ENCODE measurements at places on chromosomes 2 and 18.
A peak's percentile ranks its signal among the peaks of the same experiment; 100 is the strongest.

- no peak for DNase-seq
Observed at GRCh38 chr2:235406430-235406829, 87.4 kb upstream of the AGAP1 start.

GRCh38 chr2:1607971-1608688 is 136.2 kb downstream of the PXDN start:
- no peak for DNase-seq

DNA sequence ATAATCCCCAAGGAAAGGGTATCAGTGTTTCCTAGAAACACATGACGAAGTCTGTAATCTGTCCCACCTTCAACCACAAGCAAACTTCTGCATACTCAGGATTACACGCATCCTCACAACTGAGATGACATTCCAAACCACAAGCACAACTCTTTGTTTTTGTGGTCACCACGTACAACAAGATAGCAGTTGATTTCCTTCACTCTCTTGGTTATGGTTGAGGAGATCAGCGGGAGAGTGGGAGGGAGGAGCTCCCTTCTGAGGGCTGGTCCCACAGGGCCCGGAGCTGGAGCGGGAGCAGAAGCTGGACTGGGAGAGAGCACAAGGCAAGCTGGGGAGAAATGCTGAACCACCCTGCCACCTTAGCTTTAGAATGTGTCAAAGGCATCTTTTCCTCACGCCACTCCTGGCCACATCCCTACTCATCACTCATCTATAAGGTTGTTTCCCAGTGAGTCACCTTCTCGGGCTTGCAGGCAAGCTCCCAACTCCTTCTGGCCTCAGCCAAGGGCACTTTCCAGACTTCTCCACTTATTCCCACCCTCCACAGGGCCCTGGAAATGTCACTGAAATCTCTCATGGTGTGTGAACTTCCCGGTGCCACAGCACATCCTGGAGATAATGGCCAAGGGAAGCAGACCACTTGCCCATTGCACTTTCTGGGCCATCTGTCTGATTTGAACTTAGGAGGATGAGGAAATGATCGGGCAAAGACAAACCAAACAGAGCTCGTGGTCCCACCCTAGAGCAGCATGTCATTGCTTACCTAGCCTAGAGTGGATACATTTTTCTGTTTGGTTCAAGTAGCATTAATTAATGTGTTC is 98.9 kb upstream of the LGALSL start:
- DNase-seq = no peak

- DNase-seq = no peak
Observed at GRCh38 chr18:36772241-36772723, 56.5 kb downstream of the TPGS2 start.

- DNase-seq = no peak
Observed at GRCh38 chr2:191866675-191867506, 20.0 kb upstream of the CAVIN2 start.

DNA sequence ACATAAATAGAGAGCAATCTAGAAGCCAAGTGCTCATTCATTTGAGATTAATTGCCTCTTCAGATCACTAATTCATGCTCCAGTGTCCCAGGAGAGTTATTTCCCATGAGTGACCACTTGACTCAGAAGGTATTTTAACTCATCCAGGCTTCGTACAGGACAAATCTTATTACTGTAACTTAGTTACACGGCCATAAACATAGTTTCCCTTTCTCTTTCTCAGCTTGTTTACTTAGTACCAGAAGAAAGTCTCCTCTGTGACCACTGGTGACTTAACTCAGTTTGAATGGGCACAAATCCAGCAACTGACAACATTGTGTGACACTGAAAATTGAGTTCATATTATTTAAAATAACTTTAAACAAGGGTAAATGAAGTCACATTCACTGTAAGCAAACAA is 25.3 kb downstream of the MMADHC start:
- no peak for DNase-seq

GRCh38 chr2:102053096-102053495 is 61.3 kb downstream of the IL1R2 start:
- no peak for DNase-seq

GRCh38 chr2:158966312-158966711 is 2.1 kb upstream of the TANC1 start:
- no peak for DNase-seq

DNA sequence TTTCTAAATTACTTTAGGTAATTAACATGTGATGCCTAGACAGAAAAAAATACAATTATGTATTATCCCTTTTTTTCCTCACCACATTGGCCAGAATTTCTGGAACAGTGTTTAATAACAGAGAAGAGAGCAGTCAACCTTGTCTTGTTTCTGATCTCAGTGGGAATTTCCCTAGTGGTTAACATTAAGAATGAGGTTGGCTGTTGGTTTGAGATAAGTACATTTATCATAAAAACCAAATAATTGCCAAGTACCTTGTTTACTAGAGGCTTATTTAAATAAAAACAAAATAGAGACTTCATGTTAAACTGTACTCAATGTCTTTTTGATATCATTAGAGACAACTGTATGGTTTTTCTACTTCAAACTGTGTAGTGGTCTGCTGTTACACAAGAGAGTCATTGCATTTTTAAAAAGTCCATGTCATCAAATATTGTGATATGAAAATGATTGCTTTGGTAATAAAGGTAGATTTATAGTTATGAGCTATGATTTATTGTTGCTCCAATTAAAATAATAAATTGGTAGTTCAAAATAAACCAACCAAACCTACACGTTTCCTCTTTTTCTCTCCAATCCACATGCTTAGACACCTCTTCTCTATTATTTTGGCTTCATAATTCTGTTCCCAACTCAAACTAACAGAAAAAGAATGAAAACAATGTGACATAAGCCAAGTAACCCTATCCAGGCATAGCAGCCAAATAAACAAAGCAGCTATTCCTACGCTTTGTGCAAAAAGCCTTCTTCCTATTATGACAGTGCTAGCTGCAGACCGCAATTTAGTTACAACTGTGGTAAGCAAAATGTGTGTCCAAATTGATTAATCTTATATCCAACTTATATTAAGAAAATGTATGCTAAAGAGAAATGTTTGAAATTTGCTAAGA is 20.9 kb upstream of the TANK start:
- DNase-seq = no peak

DNA sequence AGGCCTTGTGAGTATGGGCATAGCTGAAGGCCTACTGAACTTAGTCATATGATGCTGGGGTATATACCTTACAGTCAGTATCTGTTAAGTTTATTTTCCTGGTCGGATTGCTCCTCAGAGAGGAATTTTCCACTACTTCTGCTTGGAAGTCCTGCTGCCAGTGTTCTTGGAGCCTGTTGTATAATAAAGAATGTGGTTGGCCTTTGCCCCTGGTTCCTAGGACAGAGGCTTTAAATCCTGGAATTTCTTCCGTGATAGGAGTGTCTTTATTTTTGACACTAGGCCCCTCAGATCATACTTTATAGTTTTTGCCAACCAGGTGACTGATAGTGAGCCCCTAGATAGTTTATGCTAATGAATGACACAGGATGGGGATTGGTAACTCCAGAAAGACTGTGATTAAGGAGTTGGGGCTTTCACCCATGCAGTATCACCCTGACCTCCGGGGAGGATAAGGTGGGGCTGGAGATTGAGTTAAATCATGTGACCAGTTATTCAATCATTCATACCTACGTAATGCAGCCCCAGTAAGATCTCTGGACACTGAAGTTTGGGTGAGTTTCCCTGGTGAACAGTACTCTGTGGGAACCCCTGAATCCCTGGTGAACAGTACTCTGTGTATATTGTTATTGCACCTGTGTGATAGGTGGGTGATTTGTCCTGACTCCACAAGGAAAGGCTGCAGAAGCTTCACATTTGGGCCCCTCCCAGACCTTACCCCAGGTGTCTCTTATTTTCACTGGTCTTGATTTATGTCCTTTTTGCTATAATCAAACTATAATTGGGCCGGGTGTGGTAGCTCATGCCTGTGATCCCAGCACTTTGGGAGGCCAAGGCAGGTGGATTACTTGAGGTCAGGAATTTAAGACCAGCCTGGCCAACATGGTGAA is 56.9 kb downstream of the COMMD1 start:
- no peak for DNase-seq

- DNase-seq = peak; percentile 74
Observed at GRCh38 chr2:46296840-46297545, at the start of gene EPAS1. Gene EPAS1 (plus strand): TSS chr2:46297407. CDS start chr2:46297912, 505 bp downstream.

DNA sequence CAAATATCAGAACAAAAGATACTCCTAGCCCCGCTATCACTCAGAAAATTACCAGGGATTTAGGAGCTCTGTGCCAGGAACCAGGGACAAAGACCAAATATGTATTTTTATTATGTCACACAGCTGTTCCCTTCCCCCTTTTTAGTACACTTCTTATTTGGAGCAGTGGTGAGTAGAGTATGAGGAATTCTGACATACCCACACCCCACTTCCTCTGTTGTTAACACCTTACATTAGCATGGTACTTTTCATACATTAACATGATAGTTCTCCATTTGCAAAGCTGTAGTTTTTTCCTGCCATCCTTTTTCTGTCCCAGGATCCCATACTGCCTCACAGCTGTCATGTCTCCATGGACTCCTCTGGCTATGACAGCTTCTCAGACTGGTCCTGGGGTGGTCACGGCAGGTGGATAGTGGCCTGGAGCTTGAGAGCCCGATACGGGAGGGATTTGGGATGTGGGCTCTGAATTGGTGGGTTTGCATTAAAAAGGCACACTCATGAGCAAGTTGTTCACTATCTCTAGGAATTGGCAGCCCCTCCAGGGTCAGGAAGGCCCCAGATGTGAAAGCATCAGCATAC is 100.2 kb downstream of the SH3RF3 start:
- DNase-seq = no peak

- no peak for DNase-seq
Observed at GRCh38 chr2:157257312-157258252, at the start of gene GALNT5. Gene GALNT5 (plus strand): TSS chr2:157257705. CDS start chr2:157258083, 378 bp downstream.

GRCh38 chr18:7987284-7987976 is 420.3 kb downstream of the PTPRM start:
- no peak for DNase-seq
